ENCODE measurements at places on chromosomes 1 and 21.

- H3K27ac ChIP-seq, result peak overlapping the region; percentile 4
- no peak for DNase-seq
- no peaks in the 10 kb centered on the region for H3K36me3 ChIP-seq
- H3K4me1 ChIP-seq, result no peaks in the 10 kb centered on the region
Observed at GRCh38 chr1:14255711-14256110, 342.8 kb upstream of the KAZN start.

GRCh38 chr1:54996869-54997710 lies 1.6 kb upstream of the BSND start:
- peak overlapping the region; percentile 20 for H3K4me3 ChIP-seq
- peaks cover 36% of the 10 kb centered on the region for H3K27me3 ChIP-seq
- H3K4me1 ChIP-seq, result peaks cover 11% of the 10 kb centered on the region
- no peak overlapping the region for H3K27ac ChIP-seq
- no peak for DNase-seq

DNA sequence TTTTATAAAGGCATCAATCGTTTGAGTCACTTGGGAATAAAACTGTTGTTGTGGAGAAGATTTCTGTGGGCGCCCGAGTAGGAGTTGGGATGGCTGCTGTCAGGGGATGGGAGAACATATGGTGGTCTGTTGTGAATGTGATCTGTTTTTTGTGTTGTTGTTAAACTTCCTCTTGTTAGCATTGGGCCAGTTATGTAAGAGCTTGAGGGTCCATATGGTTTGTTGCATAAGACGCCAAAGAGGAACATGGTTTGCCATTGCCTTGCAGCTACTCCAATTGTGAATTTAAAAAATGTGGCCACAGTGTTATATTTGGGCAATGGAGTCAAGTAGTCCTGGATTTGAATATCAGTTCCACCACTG lies 136.1 kb upstream of the JUN start:
- H3K4me3 ChIP-seq, result no peak overlapping the region
- H3K27me3 ChIP-seq, result no peaks in the 10 kb centered on the region
- peaks cover 16% of the 10 kb centered on the region for H3K4me1 ChIP-seq
- DNase-seq, result no peak
- H3K36me3 ChIP-seq, result no peaks in the 10 kb centered on the region
- H3K27ac ChIP-seq, result no peak overlapping the region

GRCh38 chr1:164786980-164787833 lies 228.2 kb downstream of the PBX1 start:
- peak; percentile 85 for DNase-seq
- H3K36me3 ChIP-seq, result no peaks in the 10 kb centered on the region
- H3K4me1 ChIP-seq, result peaks cover 15% of the 10 kb centered on the region
- H3K27me3 ChIP-seq, result no peaks in the 10 kb centered on the region

- H3K27ac ChIP-seq, result peak overlapping the region; percentile 7
- no peak overlapping the region for H3K4me3 ChIP-seq
- peak; percentile 72 for DNase-seq
- H3K36me3 ChIP-seq, result no peaks in the 10 kb centered on the region
Observed at GRCh38 chr1:25572708-25573590, 29.5 kb downstream of the LDLRAP1 start.

DNA sequence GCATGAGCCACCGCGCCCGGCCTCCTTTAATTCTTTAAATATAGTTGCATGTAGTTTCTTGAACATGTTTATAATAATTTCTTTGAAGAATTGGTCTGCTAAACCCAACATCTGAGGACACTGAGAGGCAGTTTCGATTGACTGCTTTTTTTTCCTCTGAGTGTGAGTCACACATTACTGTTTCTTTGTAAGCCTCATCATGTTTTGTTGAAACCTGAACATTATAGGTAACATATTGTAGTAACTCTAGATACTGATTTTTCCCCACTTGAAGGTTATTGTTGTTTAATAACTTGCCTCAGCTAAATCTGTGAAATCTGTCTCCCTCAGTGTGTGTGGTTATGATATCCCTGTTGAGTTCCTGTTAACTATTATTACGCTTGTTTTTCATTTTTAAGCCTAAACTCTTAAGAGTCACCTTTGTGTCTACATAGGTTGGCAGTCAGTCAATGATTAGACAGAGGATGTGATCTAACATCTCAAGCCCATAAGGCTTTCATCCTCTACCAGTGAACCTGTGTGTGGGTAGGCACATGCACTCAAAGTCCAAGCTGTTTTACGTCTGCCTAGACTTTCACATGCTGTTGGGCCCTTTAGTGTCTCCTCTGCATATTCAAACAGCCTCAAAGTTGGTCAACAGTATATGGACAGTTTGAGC lies 155.5 kb downstream of the KCNH1 start:
- no peaks in the 10 kb centered on the region for H3K27me3 ChIP-seq
- DNase-seq, result no peak
- H3K4me1 ChIP-seq, result no peaks in the 10 kb centered on the region
- no peaks in the 10 kb centered on the region for H3K36me3 ChIP-seq

DNA sequence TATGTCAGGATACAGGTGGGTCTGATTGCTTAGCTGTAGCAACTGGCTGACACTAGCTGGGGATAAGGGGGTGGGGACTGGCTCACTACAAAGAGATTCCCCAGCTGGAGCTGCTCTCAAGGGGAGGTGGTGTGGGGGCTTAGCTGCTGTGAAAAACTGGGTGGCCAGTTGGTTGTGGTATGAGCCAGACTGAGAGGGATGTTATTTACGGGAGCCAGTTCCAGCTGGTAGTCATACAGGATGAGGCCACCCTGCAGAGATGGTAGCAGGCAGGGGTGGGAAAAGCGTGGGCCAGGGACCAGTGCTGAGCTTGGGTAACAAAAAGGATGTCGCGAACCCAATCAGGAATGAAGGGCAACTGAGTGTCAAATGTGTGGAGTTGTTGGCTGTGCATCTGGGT lies 204.0 kb upstream of the C21orf91 start:
- H3K4me1 ChIP-seq, result no peaks in the 10 kb centered on the region
- H3K27ac ChIP-seq, result no peak overlapping the region
- H3K4me3 ChIP-seq, result no peak overlapping the region
- DNase-seq, result no peak

DNA sequence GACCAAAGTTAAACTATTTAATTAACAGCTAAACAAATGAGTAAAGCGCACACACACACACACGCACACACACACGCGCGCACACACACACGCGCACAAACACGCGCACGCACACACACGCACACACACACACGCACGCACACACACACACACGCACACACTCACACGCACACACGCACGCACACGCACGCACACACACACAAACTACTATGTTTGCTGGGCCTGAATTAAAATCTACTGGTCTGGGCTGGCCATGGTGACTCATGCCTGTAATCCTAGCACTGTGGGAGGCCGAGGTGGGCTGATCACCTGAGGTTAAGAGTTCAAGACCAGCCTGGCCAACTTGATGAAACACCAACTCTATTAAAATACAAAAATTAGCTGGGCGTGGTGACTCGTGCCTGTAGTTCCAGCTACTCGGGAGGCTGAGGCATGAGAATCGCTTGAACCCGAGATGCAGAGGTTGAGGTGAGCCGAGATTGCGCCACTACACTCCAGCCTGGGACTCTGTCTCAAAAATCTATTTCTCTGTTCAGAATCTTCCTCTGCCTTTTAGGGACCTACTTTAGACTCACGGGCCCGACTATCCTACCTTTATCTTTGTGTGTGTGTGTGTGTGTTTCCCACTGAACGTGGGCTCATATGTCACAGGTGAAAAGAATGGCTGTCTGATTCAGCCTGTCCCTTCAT lies 37.5 kb upstream of the DNAJC11 start:
- H3K27me3 ChIP-seq, result no peaks in the 10 kb centered on the region
- no peak overlapping the region for H3K27ac ChIP-seq
- no peak overlapping the region for H3K4me3 ChIP-seq
- H3K36me3 ChIP-seq, result no peaks in the 10 kb centered on the region
- H3K4me1 ChIP-seq, result no peaks in the 10 kb centered on the region

DNA sequence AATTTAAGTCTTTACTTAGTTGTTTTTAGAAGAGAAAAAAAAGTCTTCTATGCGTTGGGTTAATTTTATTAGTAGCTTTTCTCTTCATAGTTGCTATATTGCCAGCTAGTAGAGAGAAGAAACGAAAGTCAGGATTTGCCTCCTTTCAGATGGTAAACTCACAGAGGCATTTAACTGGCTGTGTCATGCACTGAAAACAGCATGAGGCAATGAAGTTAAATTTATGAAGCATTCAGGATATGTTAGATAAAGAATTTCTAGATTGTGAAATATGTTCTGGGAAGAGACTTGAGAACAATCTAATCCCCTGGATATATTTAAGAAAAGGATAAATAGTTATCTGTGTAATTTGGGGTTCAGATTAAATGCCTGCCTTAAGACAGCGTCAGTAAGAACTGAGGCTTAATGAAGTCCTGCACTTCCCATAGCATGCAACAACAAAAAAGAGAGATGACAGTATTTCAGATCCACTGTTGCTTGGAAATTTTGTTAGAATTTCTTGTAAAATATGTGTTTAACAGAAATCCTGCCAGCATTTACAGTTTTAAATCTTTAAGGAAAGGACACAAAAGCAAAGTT lies 1.7 kb downstream of the ANGPTL1 start:
- no peaks in the 10 kb centered on the region for H3K36me3 ChIP-seq
- H3K4me1 ChIP-seq, result peaks cover 28% of the 10 kb centered on the region
- H3K27ac ChIP-seq, result peak overlapping the region; percentile 73
- no peaks in the 10 kb centered on the region for H3K27me3 ChIP-seq
- DNase-seq, result no peak

DNA sequence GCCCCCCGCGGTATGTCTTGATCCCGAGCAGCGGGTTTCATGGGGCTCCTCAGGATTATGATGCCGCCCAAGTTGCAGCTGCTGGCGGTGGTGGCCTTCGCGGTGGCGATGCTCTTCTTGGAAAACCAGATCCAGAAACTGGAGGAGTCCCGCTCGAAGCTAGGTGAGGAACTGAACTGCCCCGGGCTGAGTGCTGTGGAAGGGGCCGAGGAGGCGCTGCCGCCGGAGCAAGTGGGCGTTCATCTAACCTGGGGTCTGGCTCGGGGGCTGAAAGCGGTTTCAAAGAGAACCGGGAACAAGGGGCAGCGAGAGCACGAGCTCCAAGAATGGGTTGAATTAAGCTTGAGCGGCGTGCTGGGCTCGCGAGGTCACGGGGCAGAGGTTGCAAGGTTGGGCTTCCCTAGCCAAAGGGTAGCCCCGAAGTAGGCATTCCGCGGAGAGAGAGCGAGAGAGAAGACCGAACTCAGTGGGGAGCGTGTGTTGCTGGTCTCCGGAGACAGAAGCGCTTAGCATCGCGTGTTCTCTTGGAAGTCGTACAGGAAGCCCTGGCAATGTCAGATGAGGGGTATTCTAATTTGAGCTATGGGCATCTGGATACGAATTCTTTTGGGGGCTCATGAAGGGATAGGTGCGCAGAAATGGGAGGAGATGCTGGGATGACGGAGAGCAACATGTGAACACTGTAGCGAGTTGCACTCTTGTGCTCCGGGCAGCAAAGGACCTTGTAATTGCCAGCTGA lies 732 bp downstream of the HS2ST1 start:
- DNase-seq, result peak; percentile 54
- H3K36me3 ChIP-seq, result no peaks in the 10 kb centered on the region
- H3K4me1 ChIP-seq, result peaks cover 32% of the 10 kb centered on the region
- H3K4me3 ChIP-seq, result peak overlapping the region; percentile 96

GRCh38 chr1:53037159-53037558 lies 24.9 kb upstream of the PODN start:
- no peak for DNase-seq
- no peaks in the 10 kb centered on the region for H3K27me3 ChIP-seq
- H3K36me3 ChIP-seq, result no peaks in the 10 kb centered on the region
- H3K27ac ChIP-seq, result no peak overlapping the region
- no peak overlapping the region for H3K4me3 ChIP-seq

- DNase-seq, result no peak
- H3K4me3 ChIP-seq, result no peak overlapping the region
- no peaks in the 10 kb centered on the region for H3K27me3 ChIP-seq
- H3K36me3 ChIP-seq, result no peaks in the 10 kb centered on the region
Observed at GRCh38 chr1:209778102-209778501, 6.3 kb downstream of the C1orf74 start.

GRCh38 chr1:18761948-18762840 lies 97.3 kb downstream of the TAS1R2 start:
- no peaks in the 10 kb centered on the region for H3K4me1 ChIP-seq
- H3K27me3 ChIP-seq, result peaks cover 44% of the 10 kb centered on the region
- no peaks in the 10 kb centered on the region for H3K36me3 ChIP-seq

DNA sequence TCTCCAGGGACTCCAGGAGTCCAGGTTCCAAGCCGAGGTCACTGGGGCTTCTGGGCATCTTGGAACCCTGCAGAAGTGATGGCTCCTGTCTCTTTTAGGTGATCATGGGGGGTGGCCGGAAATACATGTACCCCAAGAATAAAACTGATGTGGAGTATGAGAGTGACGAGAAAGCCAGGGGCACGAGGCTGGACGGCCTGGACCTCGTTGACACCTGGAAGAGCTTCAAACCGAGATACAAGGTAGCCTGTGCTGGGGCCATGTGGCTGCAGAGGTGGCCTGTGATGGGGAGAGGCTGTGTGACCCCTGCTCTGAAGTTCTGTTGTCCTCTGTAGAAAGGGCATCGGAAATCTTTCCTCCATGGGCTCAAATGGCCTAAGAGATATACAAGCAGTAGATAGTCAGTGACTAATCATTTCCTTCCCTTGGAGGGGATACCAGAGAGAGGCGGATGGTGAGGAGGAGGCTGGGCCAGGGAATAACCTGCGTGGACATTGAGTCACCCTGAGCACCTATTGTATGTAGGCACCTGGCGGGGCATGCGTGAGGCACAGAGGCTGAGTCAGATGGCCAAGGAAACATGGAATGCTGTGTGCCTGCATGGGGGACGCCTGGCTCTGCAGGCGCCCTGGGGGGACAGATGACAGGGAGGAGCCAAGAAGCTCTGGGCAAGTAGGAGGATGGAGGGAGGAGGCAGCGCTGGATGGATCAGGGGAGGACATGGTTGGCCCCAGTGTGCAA lies 59.0 kb downstream of the ALPL start:
- no peaks in the 10 kb centered on the region for H3K4me1 ChIP-seq
- no peaks in the 10 kb centered on the region for H3K36me3 ChIP-seq
- no peak overlapping the region for H3K27ac ChIP-seq
- H3K4me3 ChIP-seq, result no peak overlapping the region
- no peak for DNase-seq

DNA sequence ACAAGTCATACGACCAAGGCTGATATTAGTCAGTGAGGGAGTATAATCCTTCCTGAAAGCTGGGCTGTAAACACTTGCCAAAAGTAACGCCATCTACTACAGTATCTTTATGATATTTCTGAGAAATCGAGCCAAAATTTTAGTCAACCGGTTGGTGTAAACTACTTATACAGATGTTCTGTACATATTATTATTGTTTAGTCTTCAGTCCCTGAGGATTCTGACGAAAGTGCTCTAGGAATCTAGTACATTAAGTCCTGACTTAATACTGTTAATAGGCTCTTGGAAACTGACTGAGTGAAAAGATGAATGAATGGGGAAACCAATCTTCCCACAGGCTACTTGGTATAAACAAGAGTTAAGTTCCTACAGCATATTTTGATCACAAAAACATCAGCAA lies 274.3 kb downstream of the USP25 start:
- H3K27ac ChIP-seq, result no peak overlapping the region
- H3K4me1 ChIP-seq, result no peaks in the 10 kb centered on the region
- DNase-seq, result no peak
- H3K27me3 ChIP-seq, result no peaks in the 10 kb centered on the region
- H3K36me3 ChIP-seq, result no peaks in the 10 kb centered on the region
- no peak overlapping the region for H3K4me3 ChIP-seq

GRCh38 chr1:12473596-12474362 lies 144.2 kb downstream of the DHRS3 start:
- DNase-seq, result no peak
- peak overlapping the region; percentile 88 for H3K27ac ChIP-seq
- H3K4me1 ChIP-seq, result peaks cover 66% of the 10 kb centered on the region
- no peaks in the 10 kb centered on the region for H3K27me3 ChIP-seq
- H3K4me3 ChIP-seq, result no peak overlapping the region

Data from transverse colon (tissue), 4 donors.